Frontal cortex (tissue), 4 donors: ENCODE measurements at places on chromosomes 1 and 21. TPM values are rescaled to one million over a fixed set of nuclear protein-coding genes. Genes with fewer than 3 reads are reported as not detected.
A peak's percentile ranks its signal among the peaks of the same experiment; 100 is the strongest.

DNA sequence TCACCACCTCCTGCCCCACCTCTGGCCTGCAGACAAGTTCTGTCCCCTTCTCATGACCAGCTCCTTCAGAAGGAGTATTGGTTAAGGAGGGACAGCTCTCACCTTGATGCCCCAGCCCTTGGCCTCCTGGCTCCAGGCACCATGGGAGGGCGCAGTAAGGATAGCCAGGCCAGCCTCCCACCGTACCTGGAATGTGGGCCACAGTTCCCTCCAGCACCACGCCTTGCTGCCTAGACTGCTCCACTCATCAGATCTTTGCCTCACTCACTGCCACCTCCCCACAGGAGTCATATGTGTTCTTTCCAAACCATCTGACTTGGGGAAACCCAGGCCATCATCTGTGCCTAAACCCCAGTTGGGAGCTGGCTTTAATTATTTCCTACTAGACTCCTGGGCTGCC, 97.0 kb downstream of the CCDC185 start:
- DNase-seq: no peak

- no peak for DNase-seq
Observed at GRCh38 chr1:83626603-83627002, 372.3 kb downstream of the TTLL7 start.

GRCh38 chr1:51679435-51679834, 62.5 kb downstream of the OSBPL9 start:
- no peak for DNase-seq

GRCh38 chr1:69321311-69321710, 246.4 kb upstream of the LRRC7 start:
- no peak for DNase-seq

DNA sequence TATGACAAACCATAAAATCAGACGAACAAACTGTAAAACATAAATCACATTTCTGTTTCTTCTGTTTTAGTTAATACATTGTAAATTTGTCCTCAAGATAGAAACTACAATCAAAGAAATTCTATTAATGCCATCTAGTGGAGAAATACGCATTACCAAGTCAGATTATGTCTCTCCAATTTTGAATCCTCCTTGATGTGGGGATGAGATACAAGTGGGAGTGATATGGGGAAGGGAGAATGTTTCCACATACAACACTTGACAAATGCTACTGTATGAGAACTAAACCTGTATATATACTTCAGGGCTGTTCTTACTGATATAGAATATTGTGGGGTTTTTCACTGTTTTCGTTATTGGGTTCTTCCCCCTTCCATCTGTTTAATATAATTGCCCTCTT, 2.6 kb downstream of the HFM1 start:
- DNase-seq: peak; percentile 22

DNA sequence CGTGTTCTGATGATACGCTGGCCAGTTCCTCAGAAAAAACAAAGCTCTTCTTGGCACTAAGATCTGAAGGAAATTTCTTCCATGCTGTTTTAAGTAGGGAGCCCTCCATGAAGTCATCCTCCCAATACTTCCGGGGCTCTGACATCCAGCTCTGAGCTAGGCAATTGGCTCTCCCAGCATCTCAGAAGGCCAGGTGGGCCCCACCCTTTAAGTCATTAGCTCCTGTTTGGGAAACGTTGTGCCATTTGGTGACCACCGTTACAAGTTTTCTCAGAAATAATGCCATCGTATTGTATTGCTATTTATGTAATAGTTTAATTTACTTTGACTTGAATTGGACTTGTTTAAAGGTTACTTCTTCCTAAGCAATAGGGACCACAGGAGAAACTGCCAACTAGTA, 130.3 kb upstream of the EDN2 start:
- no peak for DNase-seq

FMN2 gene
- 60.7 TPM for total RNA-seq

TFAP2E gene
- total RNA-seq: under 0.01 TPM

KCNE2 gene
- under 0.01 TPM for total RNA-seq
